ENCODE measurements at places on chromosomes 11 and 22.
A peak's percentile ranks its signal among the peaks of the same experiment; 100 is the strongest.

- no peak for DNase-seq
These were observed 51.7 kb downstream of the PITPNB start for GRCh38 chr22:27867085-27867952.

GRCh38 chr11:16834384-16834783, 95.9 kb downstream of the C11orf58 start:
- no peak for DNase-seq

DNA sequence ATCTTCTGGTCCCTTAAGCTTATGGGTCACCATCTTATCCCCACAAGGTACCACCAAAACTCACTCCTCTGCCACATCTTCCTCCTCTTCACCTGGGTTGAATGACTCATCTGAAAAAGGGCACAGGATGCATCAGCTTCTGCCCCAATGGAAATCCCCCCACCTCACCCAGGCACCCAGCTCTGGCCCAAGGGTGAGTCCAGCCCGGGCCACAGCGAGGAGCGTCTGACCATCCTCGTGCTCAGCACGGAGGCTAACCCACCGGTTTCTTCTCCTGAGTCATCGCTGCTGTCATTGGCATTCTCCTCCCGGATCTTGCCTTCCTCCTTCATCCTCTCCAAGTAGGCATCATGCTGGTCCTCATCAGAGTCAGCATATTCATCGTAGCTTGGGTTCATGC, 5.3 kb upstream of the TNKS1BP1 start:
- DNase-seq: no peak

- no peak for DNase-seq
These were observed 38.2 kb upstream of the ABTB2 start for GRCh38 chr11:34395916-34396550.

DNA sequence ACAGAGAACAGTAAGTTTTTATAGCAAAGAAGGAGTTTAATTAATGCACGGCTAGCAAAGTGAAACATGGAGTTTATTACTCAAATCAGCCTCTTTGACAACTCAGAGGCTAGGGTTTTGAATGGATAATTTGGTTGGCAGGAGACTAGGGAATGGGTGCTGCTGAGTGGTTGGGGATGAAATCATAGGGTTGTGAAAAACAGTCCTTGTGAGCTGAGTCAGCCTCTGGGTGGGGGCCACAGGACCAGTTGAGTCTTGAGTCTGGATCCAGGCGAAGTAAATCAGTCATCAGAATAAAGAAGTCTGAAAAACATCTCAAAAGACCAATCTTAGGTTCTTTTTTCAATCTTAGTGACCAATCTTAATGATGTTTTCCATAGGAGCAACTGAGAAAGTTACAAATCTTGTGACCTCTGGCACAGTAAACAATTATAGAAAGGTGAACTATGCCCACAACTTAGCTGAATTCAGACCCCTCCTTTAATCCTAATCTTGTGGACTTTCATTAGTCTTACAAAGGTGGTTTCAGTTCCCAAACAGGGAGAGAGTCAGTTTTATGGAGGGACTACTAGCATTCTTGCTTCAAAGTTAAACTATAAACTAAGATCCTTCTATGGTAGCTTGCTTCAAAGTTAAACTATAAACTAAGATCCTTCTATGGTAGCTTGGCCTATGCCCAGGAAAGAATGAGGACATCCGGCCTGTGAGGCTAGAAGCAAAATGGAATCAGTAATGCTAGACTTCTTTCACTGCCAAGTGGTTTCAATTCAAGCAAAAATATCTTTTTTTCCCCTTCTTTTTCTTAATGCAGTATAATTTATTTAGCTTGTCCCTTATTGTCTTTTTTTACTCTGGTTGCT, 84.5 kb downstream of the AASDHPPT start:
- no peak for DNase-seq

GRCh38 chr22:47335460-47335859, 573.0 kb downstream of the TBC1D22A start:
- no peak for DNase-seq

DNA sequence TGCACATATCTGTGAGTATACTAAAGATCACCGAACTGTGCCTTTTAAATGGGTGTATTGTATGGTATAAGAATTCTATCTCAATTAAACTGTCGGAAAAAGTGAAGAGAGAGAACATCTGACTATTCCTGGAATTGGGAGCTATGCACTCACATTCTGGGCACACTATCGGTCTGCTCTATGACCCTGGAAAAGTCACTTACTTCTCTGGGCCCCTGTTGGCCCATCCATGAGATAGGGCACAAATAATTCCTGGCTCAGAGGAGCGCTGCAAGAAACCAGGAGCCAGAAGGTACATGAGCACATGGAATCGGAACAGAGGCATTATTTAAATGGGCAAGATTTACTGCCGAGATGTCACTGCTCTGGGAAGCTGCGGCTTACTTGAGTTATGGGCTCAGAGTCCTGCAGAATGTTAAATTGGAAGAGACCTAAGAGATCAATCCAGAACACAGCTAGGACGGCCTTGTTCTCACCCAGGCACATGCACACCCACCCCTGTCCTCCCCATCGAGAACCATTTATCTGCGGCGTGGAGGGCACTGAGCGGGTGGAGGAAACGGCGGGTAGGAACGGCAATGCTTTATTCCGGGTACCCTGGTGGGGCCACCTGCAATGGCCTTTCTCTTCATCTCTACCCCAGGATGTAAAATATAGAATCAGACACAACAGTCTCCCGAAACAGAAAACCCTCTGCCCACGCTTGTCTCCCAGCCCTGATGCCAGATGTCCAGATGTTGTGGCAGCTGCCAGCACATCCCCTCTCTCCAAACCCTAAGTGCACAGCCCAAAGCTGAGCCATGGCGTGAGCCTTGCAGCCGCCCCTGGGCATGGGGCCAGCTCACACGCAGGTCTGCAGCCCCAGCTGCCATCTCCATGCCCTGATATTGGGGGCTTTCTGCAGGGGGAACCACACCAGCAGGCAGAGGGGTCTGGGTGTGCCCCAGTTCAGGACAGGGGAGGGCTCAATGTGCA, 142.4 kb downstream of the DSCAML1 start:
- no peak for DNase-seq

GRCh38 chr11:61697078-61697502, 16.9 kb downstream of the DAGLA start:
- DNase-seq: no peak

DNA sequence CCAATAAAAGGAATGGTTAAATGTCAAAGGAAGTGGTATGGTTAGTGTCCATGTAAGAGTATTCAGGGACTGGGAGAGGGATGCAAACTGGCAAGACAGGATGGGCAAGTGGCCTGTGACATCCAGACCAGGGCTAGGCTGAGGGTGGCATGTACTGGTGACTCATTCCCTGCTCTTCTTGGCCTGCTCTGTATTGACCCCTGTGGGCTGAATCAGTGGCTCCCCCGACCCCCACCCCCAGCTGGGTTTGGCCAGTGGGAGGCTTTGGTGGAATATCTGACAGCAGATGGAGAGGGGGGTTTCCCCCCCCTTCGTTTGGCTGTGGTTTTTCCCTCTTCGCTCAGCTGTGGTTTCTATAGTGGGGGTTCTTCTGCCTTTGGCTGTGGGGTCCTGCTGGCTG, 87.7 kb downstream of the CSNK2A3 start:
- no peak for DNase-seq

GRCh38 chr11:114776956-114777355, 98.6 kb downstream of the NXPE2 start:
- DNase-seq: no peak

- no peak for DNase-seq
These were observed 176.9 kb downstream of the IGLL1 start for GRCh38 chr22:23403152-23403719.

DNA sequence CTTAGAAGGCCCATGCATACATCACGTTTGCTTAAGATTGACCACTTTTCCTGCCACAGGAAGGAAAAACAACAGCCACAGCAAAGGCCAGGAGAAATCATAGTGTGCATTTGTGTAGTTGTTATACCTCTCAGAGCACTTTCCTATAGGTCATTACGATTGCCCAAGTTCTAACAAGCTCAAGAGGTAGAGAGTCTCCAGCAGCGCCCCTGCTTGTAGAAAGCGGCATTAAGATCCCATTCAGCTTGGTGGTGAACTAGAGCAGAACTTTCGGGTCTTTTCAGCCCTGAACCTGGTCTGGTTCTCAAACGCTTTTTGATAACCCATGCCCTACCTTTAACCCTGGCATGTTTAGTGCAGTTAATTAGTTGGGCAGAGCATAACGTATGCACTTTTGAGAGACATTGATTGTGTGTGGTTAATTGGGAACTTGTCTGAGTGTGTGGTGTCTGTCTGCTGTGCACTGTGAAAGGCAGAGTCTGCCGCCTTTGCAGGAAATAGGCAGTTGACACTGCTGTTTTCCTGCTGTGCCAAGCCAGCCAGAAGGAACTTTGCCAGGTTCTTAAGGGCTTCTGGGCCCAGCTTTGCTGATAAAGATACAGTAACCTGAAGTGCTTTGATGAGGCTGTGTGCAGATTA, 109.9 kb upstream of the CLMP start:
- DNase-seq: peak; percentile 43

- no peak for DNase-seq
These were observed 148.7 kb upstream of the MTMR2 start for GRCh38 chr11:96072592-96072991.

- DNase-seq: no peak
These were observed 32.8 kb upstream of the CCDC90B start for GRCh38 chr11:83318931-83319330.

- DNase-seq: no peak
These were observed 274.4 kb downstream of the BLID start for GRCh38 chr11:121841487-121842191.

GRCh38 chr11:35166369-35167360, 27.7 kb downstream of the CD44 start:
- no peak for DNase-seq

DNA sequence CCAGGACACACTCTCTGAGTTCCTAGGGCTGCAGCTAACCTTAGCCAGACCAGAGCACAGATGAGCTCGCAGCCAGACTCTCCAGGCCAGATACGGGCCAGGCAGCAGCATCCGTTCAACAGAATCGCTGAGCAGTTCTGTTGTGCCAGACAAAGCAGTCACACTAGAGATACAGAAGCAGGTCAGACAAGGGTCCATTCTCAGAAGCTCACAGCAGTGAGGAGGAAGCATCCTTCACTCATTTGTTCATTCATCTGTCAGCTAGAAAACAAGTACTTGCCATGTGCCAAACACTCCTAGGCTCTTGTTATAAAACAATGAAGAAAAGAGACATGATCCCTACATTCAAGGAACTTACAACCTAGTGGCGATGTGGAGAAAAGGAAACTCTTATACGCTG, 2.6 kb downstream of the LMO2 start:
- no peak for DNase-seq

DNA sequence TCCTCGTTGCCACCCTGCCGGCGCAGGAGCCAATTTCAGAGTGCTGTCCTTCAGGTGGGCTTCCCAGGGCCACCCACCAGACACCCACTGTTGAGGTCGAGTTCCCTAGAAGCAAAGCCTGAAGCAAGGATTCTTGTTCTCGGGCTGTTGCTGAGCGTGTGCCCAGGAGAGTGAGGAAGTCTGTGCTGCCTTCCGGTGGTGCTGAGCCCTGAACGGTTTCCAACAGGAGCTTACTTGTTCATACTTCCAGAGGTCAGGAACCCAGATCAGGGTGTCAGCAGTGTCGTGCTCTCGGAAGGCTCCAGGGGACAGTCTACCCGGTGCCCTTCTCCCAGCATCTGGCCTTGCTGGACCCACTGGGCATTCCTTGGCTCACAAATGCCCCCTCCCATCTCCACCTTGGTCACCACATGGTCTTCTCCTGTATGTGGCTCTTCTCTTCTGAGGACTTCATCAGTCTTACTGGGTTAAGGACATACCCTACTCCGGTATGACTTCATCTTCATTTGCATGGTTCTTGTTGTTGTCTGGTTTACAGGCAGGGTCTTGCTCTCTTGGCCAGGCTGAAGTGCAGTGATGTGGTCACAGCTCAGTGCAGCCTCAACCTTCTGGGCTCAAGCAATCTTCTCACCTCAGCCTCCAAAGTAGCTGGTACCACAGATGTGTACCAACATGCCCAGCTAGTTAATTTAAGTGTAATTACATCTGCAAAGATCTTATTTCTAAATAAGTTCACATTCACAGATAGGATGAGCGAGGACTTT, 11.2 kb downstream of the SLC25A1 start:
- no peak for DNase-seq

DNA sequence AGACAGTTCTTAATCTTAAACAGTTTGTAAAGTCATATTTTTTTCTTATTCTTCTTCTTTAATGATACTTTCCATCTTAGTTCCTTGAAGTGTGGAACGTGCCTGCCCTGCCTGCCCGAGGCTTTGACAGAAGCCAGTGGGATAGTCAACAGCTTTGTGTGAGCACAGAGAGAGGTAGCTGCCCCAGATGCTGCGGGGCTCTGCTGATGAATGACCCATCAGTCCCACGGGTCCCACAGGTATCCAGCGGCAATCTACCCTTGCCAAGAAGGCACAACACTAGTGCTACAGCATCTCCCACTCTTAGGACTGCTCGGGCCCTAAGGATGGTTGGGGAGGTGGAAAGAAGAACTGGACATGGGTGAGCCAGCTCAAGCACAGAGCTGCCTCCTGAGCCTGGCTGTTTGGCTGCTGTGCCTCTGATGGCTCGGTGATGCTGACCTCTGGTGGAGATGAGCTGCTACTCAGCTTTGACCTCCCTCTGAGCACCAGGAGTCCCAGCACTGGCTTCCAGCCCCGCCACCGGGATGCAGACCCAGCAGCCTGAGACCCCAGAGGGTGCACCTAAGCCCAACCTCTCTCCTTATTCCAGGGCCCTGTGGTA, 11.8 kb upstream of the APLNR start:
- peak; percentile 81 for DNase-seq

- no peak for DNase-seq
These were observed 3.1 kb downstream of the HDHD5 start for GRCh38 chr22:17155941-17156340.

DNA sequence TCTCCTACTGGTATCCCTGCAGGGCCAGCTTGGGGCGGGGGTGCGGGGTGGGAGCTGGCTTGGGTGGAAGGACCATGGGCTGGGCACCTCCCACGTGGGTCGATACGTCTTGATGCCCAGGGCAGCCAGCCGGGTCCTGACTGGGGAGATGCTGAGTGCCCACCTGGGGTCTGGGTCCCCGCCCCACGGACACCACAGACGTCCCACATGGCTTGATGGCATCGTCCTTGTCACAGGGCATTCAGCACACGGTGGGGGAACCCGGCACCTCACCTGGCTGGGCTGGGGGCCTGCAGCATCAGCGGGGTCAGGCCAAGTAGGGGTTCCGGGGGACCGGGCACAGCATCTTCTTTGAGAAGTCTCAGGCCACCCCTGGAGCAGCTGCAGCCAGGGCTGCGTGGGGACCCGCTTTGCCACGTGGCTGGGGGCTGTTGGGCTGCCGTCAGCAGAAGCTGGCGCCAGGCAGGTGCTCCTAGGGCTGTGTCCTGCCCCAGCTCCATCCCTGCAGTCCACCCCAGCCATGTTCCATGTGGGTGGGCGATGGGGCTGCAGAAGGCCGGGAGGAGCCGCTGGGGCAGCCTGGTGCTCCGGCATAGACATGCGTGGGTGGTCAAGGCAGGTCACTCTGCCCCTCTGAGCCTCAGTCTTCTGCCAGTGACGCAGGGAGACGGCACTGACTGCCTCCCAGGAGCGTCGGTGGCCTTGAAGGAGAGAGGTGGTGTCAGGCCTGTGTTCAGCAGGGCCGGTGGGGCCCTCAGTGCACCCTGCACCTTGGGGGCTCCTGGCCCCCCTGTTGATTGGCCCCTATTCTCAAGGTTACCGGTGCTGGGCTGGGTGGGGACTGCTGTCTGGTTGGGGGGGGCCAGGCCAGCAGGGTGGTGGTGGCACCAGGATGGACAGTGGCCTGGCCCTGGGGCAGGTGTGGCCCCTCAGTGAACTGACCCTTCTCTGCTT, 8.4 kb downstream of the SELENOO start:
- no peak for DNase-seq
